ENCODE measurements at places on chromosomes 6 and 20. TPM values are rescaled to one million over a fixed set of nuclear protein-coding genes. Genes with fewer than 3 reads are reported as not detected.

The SIM1 gene
- not detected for total RNA-seq

The MCHR2 gene
- total RNA-seq: not detected

The WFDC12 gene
- not detected for total RNA-seq

The TULP1 gene
- total RNA-seq: not detected

The RNASET2 gene
- 146 TPM for total RNA-seq

The IL17F gene
- not detected for total RNA-seq

The COL11A2 gene
- 0.66 TPM for total RNA-seq

The UNC93A gene
- 14.3 TPM for total RNA-seq

The C20orf202 gene
- 0.66 TPM for total RNA-seq

The FAM209B gene
- 0.32 TPM for total RNA-seq

The ISM1 gene
- total RNA-seq: 0.95 TPM

The CNBD2 gene
- total RNA-seq: 3.3 TPM

The PGC gene
- 6.7 TPM for total RNA-seq

The ULBP1 gene
- 0.09 TPM for total RNA-seq

The LCA5 gene
- 5.7 TPM for total RNA-seq

The ADTRP gene
- total RNA-seq: 0.69 TPM

The IRF4 gene
- total RNA-seq: 2.9 TPM

The FBXO5 gene
- 3.3 TPM for total RNA-seq

The RCAN2 gene
- 61.7 TPM for total RNA-seq

The HLA-A gene
- 1,097 TPM for total RNA-seq

The MMS22L gene
- 4.5 TPM for total RNA-seq

The COL9A1 gene
- total RNA-seq: 0.09 TPM

The MOXD1 gene
- total RNA-seq: 3.8 TPM

The COL21A1 gene
- total RNA-seq: 3.3 TPM

The PACRG gene
- 3.2 TPM for total RNA-seq

The GSTA3 gene
- total RNA-seq: not detected

The FLRT3 gene
- total RNA-seq: 33.2 TPM

The ADA gene
- total RNA-seq: 5.1 TPM

The GINM1 gene
- 45.0 TPM for total RNA-seq

The CAGE1 gene
- not detected for total RNA-seq

The RUNX2 gene
- total RNA-seq: 5.3 TPM

The CD83 gene
- 5.8 TPM for total RNA-seq

The MMUT gene
- total RNA-seq: 31.5 TPM

The SPATA25 gene
- 2.8 TPM for total RNA-seq

The HTR1B gene
- 0.58 TPM for total RNA-seq

The VGLL2 gene
- not detected for total RNA-seq

The MCM8 gene
- total RNA-seq: 4.1 TPM

The ZNF217 gene
- total RNA-seq: 45.4 TPM

The ILRUN gene
- total RNA-seq: 89.5 TPM

The APMAP gene
- 68.8 TPM for total RNA-seq

The SLC22A23 gene
- total RNA-seq: 46.0 TPM

Data from mucosa of gallbladder (tissue), 1 donor.